Fibroblast of villous mesenchyme (primary cell): ENCODE measurements at places on chromosomes 5 and 9. TPM values are rescaled to one million over a fixed set of nuclear protein-coding genes. Genes with fewer than 3 reads are reported as not detected.

DNA sequence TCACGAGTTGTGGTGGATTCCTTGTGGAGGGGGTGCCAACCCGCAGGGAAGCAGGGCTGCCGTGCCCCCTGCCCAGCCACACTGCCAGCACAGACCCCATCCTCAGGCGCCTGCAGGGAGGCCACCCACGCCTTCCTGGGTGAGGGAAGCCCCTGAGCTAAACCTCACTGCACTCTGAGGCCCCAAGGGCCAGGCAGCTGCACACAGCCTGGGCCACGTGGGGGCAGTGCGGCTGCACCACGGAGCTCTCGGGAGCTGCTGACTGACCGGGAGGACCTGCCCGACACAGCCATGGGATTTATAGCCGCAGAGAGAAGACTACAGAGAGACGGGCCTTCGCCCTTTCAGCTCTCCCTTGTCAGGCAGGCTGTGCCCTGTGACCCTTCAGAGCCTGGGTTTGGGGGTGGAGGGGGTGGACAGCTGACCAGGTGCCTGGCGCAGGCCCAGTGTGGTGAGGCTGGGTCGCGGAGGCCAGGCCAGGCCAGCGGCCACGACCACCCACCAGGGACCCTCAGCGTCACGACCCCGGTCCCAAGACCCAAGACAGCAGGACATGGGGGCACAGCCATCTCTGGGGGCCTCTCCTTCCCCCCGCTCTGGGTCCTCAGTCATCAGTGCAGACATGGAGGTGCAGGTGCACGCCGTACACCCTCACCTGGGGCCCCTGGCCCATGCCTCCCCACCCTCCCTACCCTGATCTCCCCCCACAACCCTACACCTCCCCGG lies 4.3 kb upstream of the AHRR start:
- peak; percentile 65 for DNase-seq

- DNase-seq, result no peak
Observed at GRCh38 chr9:113588936-113589335, 125.4 kb downstream of the RGS3 start.

DNA sequence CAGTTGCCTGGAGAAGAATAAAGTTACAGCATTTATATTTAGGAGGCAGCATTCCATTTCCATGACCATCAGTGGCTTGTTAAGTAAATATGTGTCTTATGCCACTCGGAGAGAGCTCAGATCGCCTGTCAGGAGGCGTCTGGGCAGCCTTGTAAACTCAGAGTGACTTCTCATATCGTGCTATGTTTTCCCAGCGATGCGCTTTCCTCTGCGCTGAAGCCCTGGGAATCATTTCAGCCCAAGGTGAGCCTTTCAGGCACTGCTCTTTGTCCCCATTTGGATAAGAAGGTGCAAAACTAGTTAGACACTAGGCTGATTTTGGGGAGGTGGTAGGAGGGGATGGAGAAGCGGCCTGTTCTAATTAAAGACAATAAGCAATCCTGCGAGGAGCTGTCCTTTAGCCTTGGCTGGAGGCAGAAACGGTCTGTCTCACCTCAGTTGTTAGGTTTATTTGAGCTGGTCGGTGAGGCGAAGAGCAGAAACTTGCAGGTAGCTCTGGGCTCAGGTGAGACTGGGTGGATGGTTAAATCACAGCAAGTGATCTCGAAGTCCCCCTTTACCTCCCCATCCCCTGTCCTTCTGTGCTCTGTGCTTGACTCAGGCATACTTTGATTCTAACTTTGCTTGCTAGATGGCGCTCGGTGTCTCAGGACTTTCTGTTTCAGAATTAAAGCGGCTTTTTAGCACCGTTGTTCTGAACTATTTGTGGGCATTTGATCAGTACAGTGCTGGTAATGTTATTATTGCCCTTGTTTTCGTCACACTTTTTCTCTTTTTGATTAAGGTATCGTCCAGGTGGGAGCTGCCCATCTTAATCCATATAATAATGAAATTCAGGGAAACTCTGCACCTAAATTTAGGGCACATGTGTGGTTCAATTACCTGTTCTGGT lies 24.6 kb downstream of the NR2F1 start:
- peak; percentile 61 for DNase-seq

GRCh38 chr5:165224366-165225045 lies 1719.1 kb downstream of the MAT2B start:
- DNase-seq, result peak; percentile 52

- DNase-seq, result no peak
Observed at GRCh38 chr9:136784249-136784996, 6.7 kb upstream of the TMEM141 start.

- DNase-seq, result no peak
Observed at GRCh38 chr5:132046880-132047299, 13.6 kb upstream of the IL3 start.

- DNase-seq, result no peak
Observed at GRCh38 chr9:97940741-97941140, 2.8 kb upstream of the HEMGN start.

The PTBP3 gene
- total RNA-seq, result 30.3 and 57.0 TPM in 2 replicates

- no peak for DNase-seq
Observed at GRCh38 chr5:160674901-160675300, 177.1 kb downstream of the ATP10B start.

- no peak for DNase-seq
Observed at GRCh38 chr9:79603222-79603920, 31.6 kb downstream of the TLE4 start.

The PHF24 gene
- not detected in 2 replicates for total RNA-seq

DNA sequence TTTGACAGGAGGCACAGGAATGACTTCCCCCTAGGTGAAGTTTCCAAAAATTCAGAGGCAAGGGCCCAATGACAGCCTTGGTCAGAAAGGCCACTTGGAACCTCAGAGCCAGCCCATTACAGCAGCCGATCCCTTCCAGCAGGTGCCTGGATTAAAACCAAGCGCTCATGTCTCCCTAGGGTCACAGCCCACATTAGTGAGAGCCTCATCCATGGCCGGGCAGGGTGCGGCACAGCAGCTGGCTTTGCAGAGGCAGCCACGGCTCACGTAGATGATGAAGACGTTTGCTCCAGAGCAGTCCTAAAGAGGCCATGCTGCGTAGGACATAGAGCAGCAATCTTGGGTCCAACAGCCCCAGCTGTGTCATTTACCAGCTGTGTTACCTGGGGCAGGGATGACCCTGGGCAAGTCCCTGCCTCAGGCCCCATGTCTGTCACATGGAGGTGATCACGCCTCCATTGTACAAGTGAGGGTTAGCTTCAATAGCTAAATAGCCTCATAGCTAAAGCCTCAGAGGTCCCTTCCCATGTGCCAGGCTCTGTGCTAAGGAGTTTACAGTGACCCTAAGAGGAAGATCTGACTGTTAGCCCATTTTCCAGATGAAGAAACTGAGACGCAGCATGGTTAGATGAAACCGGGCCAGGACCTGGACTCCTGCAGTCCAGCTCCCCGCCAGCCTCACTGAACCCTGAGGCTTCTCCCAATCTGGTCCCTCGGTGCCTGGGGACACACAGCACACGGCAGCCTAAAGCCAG lies 39.2 kb downstream of the NEK6 start:
- DNase-seq, result no peak

The LHFPL2 gene
- total RNA-seq, result 35.0 and 44.1 TPM in 2 replicates

DNA sequence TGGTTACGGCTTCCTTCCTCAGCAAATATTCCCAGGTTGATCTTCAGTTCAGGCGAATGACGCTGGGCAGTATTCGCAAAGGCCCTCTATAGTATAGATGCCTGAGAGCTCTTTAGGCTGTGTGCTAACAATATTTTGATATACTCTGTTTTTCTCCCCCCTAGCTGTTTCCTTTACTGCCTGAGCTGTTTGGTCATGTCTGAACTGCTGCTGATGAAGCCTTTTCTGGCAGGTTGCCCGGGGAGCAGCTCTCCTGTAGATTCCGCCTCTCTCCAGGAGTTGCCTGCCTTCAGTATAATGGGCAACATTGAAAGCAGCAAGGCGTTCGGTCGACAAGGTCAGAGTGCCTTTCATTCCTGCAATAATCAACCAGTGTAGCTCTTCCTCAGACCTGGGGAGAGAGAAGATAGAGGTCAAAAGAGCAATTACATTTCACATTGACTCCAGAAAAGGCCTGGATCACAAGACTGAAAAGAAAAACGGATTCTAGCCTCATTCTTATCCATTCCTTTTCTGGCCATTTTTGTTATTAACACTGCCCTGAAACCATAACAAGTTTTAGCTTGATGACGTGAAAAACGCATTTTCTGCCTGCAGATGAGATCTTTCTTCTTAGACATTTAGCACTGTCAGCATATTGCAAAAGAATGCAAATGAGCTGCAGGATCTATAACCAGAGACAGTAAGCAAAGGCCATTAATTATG lies 60.1 kb upstream of the ZNF608 start:
- peak; percentile 77 for DNase-seq

DNA sequence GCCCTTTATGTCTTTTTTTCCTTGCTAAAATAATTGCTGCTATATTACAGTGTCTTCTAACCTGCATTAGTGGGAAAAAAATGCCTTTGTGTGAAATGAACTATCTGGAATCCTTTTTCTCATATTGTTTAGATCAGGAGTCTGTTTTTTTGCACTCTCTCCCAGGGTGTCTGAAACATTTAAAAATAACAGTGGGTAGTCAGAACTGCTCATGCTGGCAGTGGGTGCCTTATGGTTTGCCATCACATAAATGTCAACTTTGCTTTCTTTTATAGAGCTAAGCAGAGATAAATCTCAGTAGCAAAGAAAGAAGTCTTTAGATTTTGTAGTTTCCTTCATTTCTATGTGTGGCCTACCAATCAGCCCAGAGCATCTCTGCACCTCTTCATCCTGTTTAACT lies 347.8 kb upstream of the RGMB start:
- no peak for DNase-seq

The NUTM2F gene
- not detected in 2 replicates for total RNA-seq

DNA sequence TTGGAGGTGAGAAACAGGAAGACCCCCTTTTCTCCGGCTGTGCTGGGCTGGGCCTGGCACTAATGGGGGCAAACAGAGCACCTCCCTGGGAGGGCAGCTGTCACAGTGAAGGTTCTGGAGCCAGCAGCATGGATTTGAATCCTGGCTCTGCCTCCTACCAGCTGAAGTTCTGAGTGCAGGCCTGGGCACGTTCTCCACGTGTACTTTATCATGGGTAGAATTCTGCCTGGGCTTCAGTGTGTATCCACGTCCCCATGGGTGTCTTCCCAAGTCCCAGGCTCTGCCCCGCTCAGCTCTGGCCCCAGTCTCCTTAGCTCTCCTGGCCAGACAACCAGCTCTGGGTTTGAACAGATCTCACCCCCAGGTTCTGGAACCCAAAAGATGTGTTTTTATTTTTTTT lies 223.2 kb downstream of the PBX3 start:
- DNase-seq, result no peak

The PHAX gene
- total RNA-seq, result 55.4 and 71.2 TPM in 2 replicates

- peak; percentile 13 for DNase-seq
Observed at GRCh38 chr9:29212397-29213387, 1639.4 kb upstream of the C9orf72 start.

DNA sequence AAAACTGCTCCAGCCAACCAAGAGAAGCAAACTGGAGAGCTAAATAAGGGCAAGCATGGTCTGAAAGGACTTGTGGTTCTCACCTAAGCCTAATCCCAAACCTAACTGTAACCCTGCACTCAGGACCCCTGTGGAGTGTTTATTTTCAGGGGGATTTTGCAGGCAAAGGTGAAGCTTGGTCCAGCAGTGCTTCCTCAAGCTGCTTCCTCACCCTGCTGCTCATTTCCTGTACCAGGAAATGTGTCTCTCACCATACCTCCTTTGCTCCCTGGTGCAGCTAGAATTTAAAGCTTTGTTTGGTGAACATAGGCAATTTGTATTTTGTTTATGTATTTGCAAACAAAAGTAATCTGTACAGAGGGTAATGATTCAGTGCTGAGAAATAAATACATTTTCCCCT lies 50.2 kb downstream of the CARTPT start:
- DNase-seq, result no peak

DNA sequence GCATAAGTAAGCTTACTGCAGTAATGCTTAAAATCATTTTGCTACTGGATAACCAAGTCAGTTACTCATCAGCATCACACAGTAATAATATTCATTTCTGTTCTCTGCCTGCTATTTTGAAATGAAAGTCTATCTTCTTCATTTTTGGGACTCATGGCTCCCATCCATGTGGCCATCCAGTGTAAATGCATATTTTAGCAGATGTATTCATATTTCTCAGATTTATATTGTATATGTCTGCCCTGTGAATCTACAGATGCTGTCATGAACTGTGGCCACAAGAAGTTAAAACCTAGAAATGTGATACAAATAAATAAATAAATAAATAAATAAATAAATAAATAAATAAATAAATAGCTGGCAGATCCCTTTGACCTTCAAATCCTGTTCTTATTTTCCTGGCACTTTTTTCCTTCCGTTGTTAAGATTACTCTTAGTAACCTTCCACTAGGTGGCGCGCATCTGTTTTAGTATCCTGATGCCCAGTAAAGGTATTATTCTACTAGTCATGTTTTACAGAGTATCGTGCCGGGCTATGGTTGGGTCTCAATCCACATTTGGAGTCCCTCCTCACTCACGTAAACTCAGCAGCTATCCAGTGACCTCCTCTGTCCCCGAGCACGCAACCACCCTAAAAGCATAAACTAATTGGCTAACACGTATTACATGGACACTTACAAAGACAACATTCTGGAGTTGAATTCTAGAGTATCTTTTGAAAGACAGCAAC lies 79.2 kb upstream of the IL7R start:
- peak; percentile 87 for DNase-seq

GRCh38 chr9:109414125-109414785 lies 83.9 kb downstream of the PTPN3 start:
- DNase-seq, result no peak

The TMED9 gene
- total RNA-seq, result 113 and 130 TPM in 2 replicates

DNA sequence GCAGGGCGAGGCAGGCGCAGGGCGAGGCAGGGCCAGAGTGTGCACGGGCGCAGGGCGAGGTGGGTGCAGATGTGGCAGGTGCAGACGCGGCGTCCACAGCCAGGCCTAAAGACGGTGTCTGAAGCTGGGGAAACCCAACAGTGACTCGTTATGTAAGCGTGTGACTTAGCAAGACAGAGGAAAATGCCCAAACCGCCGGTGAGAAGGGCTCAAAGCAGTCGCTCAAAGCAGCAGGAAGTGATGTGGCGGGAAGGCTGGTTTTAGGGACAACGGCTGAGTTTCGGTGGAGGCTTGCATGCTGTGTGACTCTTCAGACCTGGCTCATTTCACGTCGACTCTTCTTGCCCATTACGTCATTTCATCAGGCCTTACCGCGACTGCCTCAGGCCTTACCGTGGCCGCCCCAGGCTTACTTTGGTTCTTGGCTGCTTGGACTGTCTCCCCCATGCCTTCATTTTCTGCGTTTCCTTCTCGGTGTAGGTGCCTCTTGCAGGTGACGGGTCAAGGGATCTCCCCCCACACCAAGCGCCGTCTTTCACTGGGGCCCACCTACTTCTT lies 50.5 kb upstream of the EXOC3 start:
- DNase-seq, result no peak

DNA sequence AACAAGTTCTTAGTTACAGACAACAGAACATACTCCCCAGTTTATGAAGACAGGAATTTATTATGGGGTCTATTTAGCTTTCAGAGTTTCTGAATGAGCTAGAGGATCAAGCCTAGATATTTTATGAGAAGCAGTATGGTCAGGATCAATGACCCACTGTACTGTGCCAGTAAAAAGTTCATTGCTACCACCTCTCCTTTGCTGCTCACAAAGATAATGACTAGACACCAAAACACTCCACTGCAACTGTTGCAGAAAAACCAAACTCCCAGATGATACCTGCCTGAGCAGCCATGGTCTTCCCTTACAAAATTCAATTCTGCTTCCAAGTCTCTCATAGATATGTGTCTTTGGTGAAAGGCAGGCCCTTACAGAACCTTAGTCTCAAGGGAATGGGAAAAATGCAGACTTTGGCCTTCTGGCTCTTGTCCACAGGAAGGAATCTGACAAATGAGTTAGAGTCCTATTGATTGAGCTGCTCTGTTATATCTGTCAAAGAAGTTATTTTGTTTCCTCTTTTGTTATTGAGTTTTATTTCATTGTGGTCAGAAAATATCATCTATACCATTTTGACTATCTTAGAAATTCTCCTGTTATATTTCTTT lies 74.7 kb upstream of the RASGRF2 start:
- no peak for DNase-seq

GRCh38 chr9:130663977-130664250 lies 480 bp upstream of the PRDM12 start:
- no peak for DNase-seq
